GM06990 (cell line): ENCODE measurements at places on chromosomes 12 and 14.

GRCh38 chr12:66149702-66150398 is 19.3 kb upstream of the LLPH start:
- DNase-seq: no peak

DNA sequence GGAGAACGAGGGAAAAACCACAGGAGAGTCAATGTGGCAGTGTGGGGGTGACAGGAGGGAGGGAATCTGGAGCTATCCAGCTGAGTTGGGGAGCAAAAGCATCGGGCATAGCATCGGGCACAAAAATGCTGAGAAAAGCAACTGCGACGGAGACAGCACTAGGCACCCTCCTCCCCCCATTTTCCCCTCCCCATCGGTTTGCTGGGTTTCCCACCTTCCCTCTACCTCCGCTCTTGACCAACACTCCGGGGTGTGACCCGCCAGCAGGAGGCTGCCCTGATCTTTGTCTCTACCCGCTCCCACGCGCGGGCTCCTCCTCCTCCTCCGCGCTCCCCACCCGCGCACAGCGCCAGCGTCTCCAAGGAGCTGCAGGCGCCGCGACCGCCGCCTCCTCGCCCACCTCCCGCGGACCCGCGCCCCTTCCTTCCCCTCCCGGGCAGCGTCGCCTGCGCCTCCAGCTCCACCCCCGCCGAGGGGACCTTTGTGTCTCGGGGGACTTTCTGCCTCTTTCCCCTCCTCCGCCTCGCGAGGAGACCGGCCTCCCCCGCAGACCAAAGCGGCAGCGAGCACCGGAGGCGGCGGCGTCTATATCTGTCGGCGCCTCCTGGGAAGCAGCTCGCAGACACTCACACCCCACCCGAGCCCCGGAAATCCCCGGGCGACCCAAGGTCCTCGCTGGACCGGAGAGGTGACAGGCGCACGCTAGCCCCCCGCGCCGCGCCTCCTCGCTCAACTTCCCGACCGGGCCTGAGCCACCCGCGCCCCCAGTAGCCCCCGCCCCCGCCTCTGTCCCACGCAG is 920 bp downstream of the CDK17 start:
- peak; percentile 85 for DNase-seq

DNA sequence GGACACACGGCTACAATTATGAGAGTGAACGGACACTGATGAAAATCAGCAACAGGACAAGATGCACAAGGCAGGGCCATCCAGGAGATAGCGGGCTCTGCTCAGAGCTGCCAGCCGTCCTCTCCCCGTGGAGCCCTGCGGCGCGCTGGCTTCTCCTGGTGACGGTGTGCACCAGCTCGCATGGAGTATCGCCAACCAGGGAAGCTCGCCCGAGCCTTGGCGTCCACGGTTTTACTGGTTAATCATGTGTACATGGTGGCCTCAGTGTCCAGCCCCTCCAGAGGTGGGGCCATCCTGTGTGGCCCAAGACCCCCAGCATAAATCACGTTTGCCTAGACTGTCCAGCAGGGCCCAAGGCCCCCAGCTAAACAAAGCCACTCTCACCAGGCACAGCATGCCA is 31.2 kb upstream of the DYNC1H1 start:
- no peak for DNase-seq

DNA sequence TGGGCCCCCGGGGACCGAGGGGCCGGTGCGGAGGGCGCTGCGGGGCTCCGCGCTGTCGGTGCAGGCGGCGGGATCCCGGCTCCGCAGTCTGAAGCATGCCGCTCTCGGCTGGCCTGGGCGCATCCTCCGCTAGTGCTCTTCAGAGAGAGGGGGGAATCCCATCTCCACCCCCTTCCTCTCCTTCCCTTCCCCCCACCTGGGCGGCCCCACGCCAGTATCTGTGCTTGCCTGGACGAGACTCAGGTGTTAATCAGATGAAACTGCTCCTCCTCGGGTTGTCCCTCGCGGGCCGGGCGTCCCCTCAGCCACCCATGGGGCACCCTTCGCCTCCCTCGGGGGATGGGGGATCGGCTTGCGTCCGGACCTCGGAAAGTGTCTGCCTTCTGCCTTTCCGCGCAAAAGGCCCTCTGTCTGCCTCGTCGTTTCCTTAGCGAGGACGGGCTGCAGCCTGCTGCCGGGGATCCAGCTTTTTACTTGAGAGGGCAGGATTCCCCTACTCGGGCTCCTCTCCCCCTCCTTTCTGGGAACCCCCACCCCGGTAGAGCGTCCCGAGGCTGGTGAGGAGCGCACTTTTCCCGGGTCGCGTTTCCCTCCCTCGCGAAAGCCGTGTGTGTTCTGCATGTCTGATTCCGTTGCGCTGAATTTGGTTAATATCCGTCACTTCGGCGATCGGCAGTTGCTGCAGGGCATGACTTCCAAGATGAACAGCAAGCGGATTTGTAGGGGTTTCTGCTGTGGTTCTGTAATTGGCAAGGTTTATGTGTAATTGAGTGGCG is 1.1 kb downstream of the GPHN start:
- DNase-seq: peak; percentile 83

DNA sequence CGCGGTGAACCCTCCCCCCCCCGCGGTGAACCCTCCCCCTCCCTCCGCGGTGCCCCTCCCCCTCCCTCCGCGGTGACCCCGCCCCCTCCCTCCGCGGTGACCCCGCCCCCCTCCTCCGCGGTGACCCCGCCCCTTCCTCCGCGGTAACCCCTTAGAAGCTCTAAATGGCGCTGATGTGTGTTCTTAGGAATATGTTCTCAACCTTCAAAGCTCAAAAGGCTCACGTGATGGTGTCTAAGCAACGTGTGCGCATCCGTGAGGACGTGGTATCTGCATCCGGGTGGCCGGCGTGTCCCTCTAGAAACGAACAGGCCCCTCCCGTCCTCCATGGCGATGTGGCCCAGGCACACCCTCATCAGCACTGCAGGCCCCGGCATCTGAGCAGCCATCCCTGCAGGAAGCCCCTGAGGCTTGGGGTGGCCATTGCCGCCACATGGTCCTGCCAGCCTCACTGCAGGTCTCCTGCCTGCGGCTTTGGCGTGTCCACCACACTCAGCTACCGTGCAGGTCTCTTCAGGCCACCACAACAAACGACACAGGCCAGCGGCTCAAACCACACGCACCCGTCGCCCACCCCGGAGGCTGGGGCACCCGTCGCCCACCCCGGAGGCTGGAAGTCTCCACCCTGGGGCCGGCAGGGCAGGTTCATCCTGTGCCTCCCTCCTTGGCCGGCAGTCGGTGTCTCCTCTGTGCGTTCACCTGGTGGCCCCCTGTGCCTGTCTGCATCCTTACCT is 14.5 kb upstream of the FBRSL1 start:
- DNase-seq: no peak

DNA sequence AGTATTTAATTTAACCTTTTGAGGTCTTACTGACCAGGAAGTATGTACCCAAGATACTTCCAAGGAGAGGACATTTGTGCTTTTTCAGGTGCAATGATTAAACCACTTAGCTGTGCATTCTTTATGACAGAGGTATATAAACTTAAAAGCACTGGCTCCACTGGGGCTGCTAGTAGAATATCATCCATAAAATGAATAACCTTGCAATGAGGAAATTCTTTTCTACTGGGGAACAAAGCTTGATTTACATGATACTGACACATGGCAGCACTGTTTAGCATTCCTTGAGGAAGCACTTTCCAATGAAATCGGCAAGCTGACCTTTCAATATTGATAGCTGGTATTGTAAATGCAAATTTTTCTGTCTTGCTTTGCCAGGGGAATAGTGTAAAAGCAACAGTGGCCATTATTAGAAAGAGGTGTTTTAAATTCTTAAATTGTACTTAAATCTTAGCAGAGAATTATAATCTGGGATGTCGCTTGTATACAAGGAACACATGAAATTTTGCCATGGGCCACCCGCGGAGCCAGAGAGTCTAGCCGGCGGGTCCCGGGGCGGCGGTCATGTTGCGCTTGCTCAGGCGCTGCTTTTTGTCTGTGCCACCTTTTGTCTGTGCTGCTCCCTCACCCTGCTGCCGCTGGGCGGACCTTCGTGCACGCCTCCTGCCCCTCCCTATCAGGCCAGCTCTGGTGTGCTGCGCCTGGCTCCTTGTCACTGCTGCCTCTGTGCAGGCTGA is 20.9 kb upstream of the BLTP3B start:
- DNase-seq: peak; percentile 70

DNA sequence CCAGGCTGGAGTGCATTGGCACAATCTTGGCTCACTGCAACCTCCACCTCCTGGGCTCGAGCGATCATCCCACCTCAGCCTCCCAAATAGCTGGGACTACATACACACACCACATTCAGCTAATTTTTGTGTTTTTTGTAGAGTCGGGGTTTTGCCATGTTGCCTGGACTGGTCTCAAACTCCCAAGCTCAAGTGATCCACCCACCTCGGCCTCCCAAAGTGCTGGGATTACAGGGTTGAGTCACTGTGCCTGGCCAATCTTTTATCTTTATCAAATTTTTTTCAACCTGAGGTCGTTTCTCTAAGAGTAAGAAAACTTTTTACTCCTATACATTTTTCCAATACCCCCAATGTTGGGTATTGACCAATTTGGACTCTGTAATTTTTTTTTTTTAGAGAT is 40.0 kb upstream of the NAP1L1 start:
- DNase-seq: no peak

GRCh38 chr14:89502966-89503365 is 85.9 kb upstream of the FOXN3 start:
- DNase-seq: no peak

DNA sequence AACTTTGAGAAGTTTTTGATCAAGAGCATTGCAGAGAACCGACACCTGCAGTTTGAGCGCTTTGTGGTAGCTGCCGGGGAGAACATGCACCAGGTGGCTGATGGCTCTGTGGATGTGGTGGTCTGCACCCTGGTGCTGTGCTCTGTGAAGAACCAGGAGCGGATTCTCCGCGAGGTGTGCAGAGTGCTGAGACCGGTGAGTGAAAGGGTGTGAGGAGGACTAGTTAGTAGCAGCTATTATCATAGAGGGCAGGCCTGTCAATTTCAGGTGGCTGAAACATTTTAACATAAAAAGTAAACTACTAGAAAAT is 27.0 kb upstream of the HIGD1C start:
- DNase-seq: no peak

- no peak for DNase-seq
Observed at GRCh38 chr14:64734990-64735389, 30.8 kb downstream of the PLEKHG3 start.

GRCh38 chr14:32808644-32809043 is 130.0 kb upstream of the NPAS3 start:
- no peak for DNase-seq

- no peak for DNase-seq
Observed at GRCh38 chr14:75236467-75236866, 42.2 kb upstream of the FOS start.

DNA sequence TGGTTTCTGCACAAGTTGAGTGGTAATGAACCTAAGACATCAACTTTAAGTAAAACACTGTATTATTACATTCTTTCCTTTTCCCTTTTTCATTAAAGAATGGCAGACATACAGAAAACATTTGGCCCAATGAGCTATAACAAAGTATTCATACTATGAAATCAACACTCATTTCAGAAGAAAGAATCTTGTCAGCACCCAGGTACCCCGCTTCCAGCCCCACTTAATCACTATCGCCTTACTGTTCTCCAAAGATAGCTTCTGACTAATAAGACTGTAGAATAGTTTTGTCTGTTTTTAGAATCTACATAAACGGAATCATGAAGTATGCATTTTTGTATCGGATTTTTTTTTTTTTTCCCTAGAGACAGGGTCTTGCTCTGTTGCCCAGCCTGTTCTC is 9.5 kb downstream of the CNTN1 start:
- DNase-seq: peak; percentile 23

DNA sequence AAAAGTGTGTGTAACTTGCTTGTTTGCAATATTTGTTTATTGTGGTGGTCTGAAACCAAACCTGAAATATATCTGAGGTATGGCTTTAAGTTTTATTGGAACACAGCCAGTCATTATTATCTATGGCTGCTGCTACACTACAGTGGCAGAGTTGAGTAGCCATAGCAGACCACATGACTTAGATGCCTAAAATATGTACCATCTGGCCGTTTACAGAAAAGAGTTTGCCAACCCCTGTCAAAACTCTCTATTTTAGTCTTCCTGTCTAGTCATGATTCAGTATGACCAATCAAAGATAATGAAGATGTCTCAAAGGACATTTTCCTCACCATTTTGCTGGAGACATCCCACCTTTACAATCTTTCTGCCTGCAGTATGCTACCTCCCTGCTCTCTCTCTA is 242.3 kb downstream of the ANO6 start:
- DNase-seq: no peak

GRCh38 chr14:26281280-26281998 is 316.4 kb downstream of the NOVA1 start:
- no peak for DNase-seq

GRCh38 chr14:99009871-99010270 is 262.1 kb downstream of the BCL11B start:
- no peak for DNase-seq

- DNase-seq: no peak
Observed at GRCh38 chr12:130617219-130617618, 98.9 kb downstream of the RIMBP2 start.

DNA sequence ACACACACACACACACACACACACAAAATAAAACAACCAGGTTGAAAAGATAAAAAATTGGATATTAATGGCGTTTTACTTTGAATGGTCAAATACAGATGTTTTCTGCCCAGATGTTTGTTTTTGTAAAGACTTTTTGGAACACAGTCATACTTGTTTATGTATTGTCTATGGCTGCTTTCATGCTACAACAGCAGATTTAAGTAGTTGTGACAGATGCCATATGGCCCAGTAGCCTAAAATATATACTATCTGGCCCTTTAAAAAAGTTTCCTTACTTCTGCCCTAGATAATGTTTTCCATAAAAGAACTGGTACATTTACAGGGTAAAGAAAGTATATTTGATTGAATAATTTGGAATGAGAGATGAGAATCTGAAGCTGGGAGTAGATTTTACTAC is 1362.8 kb upstream of the SEL1L start:
- DNase-seq: no peak

- no peak for DNase-seq
Observed at GRCh38 chr14:64675312-64675711, 28.9 kb upstream of the PLEKHG3 start.

DNA sequence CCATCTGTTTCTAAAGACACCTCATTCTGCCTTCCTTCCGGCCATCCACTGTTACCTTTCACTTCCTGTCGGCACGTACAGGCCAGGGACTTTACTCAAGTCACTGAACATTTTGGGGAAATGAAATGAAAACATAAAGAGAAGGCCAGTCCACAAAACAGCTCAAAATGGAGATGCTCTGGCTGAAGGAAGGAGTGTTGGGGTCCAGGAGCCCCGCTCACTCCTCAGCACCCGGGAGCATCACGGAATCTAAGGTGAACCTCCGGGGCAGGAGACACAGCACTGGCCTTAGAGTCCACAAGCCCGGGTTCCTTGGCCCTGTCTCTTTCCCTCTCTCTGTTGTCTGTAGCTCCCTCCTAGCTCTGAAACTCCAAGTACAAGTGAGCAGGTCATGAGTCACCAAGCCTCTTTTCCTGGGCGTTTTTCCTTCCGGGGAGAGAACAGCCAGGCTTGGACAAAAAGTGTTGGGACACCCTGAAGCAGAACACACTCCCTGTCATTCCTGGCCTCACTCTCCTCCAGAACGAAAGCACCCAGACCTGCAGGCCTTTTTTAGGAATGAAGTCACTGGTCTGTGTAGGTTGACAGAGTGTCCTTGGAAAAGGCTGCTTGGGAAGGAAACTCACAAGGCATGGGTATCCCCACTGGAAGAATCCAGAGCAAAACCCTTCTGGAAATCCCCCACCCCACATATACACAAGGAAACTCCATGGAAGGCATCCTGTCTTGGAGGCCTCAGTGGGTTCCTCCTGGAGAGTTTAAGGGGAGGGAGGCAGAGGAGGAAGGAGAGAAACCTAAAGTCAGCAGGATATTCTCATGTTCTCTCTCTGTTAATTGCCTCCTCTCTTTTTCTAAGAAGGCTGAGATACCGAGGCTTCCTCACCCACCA is 245.3 kb downstream of the ZFP36L1 start:
- DNase-seq: no peak
